GM12891 (cell line): ENCODE measurements at places on chromosomes 1 and 21.
A peak's percentile ranks its signal among the peaks of the same experiment; 100 is the strongest.

- DNase-seq: peak; percentile 54
Observed at GRCh38 chr1:155977690-155978324, 540 bp downstream of the ARHGEF2 start.

DNA sequence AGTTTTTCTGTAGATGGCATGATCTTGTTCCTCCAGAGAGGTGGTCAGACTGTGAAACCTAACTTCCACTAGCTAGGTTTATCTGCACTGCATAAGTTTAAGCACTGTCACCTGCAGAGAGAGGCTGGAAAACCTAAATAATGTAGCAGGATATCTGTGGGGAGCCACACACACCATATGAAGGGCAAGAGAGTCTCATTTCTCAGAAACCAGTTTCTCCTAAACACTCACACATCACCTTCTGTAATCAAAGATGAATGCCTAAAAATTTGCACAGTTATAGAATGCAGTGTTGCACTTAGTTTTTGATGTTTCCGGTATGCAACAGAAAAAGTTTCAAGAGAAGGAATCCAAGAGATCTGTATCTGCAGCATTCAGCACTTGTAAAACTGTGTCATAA, 654.6 kb downstream of the ADGRL2 start:
- no peak for DNase-seq

- no peak for DNase-seq
Observed at GRCh38 chr1:163395790-163396189, 74.0 kb downstream of the NUF2 start.

DNA sequence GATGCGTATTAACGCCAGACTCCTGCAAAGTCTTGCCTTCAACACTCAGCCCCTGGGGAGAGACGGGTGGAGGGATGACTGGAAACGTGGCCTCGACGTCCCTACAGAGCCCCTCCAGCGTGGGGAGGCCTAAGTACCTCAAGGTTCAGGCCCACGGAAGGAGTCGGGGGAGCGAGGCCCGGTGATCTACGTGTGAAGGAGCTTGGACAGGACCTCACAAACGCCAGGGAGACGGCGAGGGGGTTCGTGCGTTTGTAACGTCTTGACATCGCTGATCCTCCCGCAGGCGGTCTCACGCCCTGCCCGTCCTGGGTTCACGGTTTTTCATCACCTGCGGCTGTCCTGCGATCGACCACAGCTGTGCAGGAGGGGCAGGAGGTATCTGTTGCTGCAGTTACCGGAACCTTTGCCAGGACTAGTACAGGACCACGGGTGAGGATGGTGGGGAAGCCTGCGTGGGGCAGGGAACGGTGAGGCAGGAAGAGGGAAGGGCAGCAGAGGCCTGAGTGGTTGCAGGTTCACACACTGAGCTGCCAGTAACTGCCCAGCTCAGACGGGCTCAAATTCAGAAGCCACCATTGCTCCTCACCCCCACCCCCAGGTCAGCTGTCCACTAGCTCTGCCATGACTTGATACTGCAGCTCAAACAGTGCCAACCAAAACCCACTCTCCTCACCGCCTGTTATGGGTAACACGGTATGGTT, 889 bp upstream of the CCNL2 start:
- DNase-seq: no peak

DNA sequence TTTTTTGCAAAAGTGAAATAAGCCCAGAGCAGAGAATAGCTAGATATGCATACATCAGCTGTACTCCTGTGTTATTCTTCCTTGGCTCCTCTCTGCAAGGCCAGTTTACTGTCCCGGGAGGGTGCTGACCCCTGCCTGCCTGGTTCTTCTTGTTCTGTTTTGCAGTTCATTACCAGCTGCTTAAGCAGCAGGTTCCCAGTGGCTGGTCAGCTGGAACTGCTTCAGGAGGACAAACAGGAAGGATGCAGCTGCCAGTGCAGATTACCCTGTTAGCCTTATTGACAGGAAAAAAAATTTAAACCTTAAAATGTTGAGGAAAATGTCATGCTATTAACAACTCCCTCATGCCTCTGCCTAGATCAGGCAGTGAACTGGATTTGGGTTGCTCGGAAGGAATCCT, 16.0 kb upstream of the LRIG2 start:
- no peak for DNase-seq

GRCh38 chr1:109783436-109783835, 19.7 kb upstream of the EPS8L3 start:
- no peak for DNase-seq

DNA sequence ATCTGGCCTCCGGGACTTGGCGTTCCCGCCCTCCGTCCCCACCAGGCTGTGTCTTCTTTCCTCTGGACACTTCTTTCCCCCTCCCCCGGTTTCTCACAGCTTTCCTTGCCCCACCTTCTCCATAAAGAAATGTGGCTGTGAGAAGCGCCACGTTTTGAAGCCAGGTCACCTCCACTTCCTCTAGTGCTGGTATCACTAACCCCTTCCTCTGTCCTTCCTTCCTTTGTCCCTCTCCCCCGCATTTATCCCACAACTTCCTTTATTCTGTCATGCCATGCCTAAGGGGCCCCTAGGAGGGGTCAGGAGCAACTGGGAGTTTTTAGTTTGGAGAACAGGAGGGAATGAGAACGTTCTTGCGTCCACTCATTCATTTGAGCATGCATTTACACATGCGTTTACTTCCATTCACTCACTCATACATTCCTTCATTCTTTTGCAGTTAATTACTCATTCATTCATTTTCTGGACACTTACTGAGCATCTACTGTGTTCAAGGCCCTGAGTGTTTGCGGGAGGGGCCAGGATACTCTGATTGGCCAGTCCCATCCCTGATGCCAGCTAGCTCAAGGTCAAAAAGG, 5.0 kb upstream of the ACOT11 start:
- DNase-seq: no peak

DNA sequence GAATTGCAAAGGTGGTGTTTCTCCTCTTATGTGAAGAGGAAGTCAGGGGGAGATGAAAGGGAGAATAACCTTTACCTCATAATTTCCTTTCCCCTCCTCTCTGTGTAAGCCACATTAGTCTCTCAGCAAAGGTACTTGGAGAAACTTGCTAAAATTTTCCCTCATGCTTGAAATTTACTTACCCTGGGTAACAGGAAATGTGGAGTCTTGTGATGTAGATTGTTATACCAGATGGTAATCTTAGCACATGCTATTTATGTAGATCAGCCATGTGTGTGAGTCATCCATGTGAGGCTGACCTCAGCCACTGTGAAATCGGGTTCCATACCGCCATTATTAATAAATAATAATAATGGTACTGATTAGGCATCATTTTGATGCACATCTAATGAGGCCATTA, 128.4 kb downstream of the TGFB2 start:
- no peak for DNase-seq

GRCh38 chr1:68950036-68950435, 453.2 kb upstream of the DEPDC1 start:
- DNase-seq: no peak

DNA sequence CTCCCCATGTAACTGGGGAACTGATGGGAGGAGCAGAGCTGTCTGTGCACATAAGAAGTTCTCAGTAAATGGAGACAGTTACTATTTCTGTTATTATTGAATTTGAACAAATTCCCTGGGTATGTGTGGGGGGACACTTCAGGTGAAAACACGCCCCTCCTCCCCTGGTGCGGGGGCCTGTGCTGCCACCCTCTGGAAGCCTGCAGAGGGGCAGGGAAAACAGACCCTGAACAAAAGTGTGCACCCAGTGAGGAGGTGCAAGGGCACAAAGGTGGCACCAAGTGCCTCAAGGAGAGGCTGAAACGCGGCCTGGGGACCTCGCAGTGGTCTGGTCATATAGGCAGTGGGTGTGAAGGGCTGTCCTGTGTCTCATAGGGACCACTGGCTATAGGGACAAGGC, 18.2 kb upstream of the NADK start:
- DNase-seq: no peak
